ENCODE measurements at places on chromosomes 16 and 17. TPM values are rescaled to one million over a fixed set of nuclear protein-coding genes. Genes with fewer than 3 reads are reported as not detected.

RAB11FIP4 gene
- 23.7 TPM for total RNA-seq

MPV17L gene
- 27.1 TPM for total RNA-seq

CTRB1 gene
- 22,871 TPM for total RNA-seq

BTBD17 gene
- total RNA-seq = 0.08 TPM

CALB2 gene
- 0.14 TPM for total RNA-seq

SULT1A1 gene
- total RNA-seq = 7.2 TPM

DNA sequence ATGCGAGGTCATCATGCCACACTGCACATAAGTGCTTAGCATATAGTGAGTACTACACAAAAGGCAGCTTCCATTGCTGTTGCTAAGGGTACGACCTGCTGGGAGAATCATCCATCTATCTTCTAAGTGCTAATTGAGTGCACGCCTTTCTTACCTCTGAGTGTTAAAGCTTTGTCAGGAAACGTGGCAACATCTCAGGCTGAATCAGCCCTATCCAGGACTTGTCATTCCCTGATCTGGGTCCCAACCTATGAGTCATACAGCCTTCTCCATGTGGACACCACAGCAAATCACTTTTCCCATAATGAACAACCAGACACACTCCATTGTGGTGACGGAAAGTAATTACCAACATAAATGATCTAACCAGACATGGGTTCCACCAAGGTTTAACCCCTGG lies 201.1 kb upstream of the MAF start:
- H3K4me3 ChIP-seq = no peak overlapping the region
- no peak overlapping the region for H3K27ac ChIP-seq

GRCh38 chr17:44071198-44071520 lies 624 bp downstream of the G6PC3 start:
- H3K36me3 ChIP-seq = no peaks in the 10 kb centered on the region
- H3K4me1 ChIP-seq = peaks cover 16% of the 10 kb centered on the region
- H3K27me3 ChIP-seq = no peaks in the 10 kb centered on the region
- H3K27ac ChIP-seq = peak overlapping the region; percentile 46
- no peak for DNase-seq

- H3K27me3 ChIP-seq = no peaks in the 10 kb centered on the region
- DNase-seq = peak; percentile 28
- no peaks in the 10 kb centered on the region for H3K4me1 ChIP-seq
- H3K27ac ChIP-seq = no peak overlapping the region
Observed at GRCh38 chr16:59181821-59182420, 447.8 kb upstream of the GOT2 start.

- no peak overlapping the region for H3K4me3 ChIP-seq
- no peaks in the 10 kb centered on the region for H3K27me3 ChIP-seq
- H3K36me3 ChIP-seq = no peaks in the 10 kb centered on the region
- DNase-seq = no peak
Observed at GRCh38 chr16:90010676-90011507, 8.4 kb downstream of the DBNDD1 start.

DNA sequence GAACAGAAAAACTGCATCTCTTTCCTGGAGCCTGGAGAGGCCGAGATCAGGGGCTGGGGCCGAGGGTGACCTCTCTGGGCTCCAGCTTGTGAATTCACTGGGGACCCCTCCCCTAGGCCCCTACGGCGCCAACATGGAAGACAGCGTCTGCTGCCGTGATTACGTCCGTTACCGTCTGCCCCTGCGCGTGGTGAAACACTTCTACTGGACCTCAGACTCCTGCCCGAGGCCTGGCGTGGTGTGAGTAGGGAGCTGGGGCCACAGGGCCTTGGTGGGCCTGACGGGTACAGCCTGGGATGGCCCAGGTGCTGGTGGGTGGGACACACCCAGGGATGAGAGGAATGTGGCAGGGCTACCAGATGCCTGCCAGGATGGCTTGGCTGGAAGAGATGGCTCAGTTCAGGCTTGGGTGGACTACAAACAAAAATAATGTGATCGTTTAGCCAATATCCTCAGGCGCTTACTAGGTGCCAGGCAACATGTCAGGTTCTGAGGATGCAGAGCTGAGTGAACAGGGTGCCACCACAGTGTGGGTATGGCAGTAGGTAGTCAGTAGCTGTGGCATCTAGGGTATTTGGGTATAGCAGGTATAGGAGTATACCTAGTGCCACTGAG lies 1.8 kb downstream of the CCL22 start:
- DNase-seq = no peak
- no peaks in the 10 kb centered on the region for H3K27me3 ChIP-seq
- no peaks in the 10 kb centered on the region for H3K4me1 ChIP-seq
- no peak overlapping the region for H3K4me3 ChIP-seq
- no peaks in the 10 kb centered on the region for H3K36me3 ChIP-seq

- no peaks in the 10 kb centered on the region for H3K27me3 ChIP-seq
- no peaks in the 10 kb centered on the region for H3K36me3 ChIP-seq
- DNase-seq = no peak
Observed at GRCh38 chr17:62178579-62178978, 113.5 kb upstream of the MED13 start.

- no peak overlapping the region for H3K27ac ChIP-seq
- no peak overlapping the region for H3K4me3 ChIP-seq
- DNase-seq = no peak
- no peaks in the 10 kb centered on the region for H3K4me1 ChIP-seq
Observed at GRCh38 chr17:55190748-55191147, 74.0 kb upstream of the HLF start.

DNA sequence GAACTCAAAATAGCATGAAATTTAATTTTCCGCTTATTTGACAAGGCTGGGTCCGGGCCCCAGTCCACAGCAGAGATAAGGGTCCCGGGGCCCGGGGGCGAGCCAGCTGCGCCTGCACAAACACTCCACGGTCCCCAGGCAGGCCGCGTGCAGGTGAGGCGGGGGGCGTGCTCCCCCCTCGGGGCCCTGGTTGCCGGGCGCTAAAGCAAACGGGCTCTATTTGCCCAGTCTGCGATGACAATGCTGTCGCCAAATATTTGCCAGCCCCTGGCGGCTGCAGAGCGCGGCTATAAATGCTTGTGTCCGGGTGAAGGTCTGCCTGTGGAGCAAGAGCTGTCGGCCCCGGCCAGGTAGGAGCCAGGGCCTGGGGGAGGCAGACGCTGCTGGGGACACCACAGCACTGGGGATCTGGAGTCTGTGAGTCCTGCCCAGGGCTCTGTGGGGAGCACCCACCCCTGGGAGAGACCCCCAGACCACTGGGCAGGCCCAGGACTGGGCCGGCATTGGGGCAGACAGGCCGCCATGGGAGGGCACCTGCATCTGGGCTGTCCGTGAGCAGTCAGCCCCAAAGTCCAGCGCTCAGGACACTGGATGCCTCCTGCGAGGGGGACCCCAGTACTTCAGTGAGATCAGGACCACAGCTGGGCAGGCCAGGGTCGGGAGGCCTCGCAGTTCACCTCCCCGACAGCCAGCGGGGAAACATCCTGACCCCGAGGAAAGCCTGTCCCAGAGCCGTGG lies at the start of gene PERCC1:
Gene PERCC1, plus strand, starts transcription at position 320 of the 738 bp plus-strand sequence. CDS start 1,516 bp downstream, outside the sequence.
- H3K4me3 ChIP-seq = no peak within 1 kb of the TSS
- no peak within 1 kb of the TSS for H3K27ac ChIP-seq
- no peaks in the 10 kb centered on the region for H3K4me1 ChIP-seq
- H3K27me3 ChIP-seq = no peaks in the 10 kb centered on the region
- no peaks in the 10 kb centered on the region for H3K36me3 ChIP-seq

GRCh38 chr16:69513180-69513966 lies 52.4 kb upstream of the NFAT5 start:
- H3K27me3 ChIP-seq = no peaks in the 10 kb centered on the region
- DNase-seq = no peak

DNA sequence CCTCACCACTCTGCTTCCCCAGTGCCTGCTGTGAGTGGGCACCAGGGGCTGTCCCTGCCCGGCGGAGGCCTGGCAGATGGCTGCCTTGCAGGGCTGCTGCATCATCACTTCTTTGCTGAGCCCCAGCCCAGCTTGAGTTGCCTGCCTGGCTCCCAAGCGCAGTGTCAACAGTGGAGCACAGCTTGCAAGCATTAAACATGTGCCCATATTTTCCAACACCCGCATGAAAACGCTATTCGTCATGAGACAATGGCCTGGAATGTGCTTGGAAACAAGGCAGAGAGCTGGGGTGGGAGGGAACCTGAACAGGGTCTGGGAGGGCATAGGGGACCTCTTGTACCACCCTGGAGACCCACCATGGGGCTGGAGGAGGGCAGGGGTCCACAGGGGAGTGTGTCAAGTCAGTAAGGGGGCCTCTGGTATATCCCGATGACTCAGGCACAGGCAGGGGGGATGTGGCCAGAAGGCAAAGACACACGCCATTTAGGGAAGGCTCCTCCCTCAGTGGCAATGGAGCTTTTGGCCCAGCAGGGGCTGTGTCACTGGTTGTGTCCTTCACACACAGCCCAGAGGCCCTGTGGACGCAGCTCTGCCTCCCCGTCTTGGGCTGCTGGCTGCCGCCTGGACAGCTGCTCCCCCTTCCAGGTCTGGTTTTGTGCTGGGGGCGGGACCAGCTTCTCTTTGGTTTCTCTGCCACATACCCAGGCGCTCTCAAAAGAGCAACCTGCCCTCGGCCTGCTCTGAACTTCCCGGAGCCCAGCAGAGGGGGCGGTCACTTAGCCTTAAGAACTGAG lies 17.4 kb upstream of the MTSS2 start:
- no peaks in the 10 kb centered on the region for H3K36me3 ChIP-seq
- no peaks in the 10 kb centered on the region for H3K27me3 ChIP-seq
- H3K4me1 ChIP-seq = no peaks in the 10 kb centered on the region
- no peak for DNase-seq
- H3K27ac ChIP-seq = peak overlapping the region; percentile 18
- no peak overlapping the region for H3K4me3 ChIP-seq

- no peaks in the 10 kb centered on the region for H3K27me3 ChIP-seq
- no peaks in the 10 kb centered on the region for H3K36me3 ChIP-seq
- no peak overlapping the region for H3K27ac ChIP-seq
- H3K4me1 ChIP-seq = no peaks in the 10 kb centered on the region
Observed at GRCh38 chr17:33200587-33200986, 92.5 kb downstream of the ASIC2 start.
